Thoracic aorta (tissue), 2 donors: ENCODE measurements at places on chromosomes 1 and 21.
A peak's percentile ranks its signal among the peaks of the same experiment; 100 is the strongest.

DNA sequence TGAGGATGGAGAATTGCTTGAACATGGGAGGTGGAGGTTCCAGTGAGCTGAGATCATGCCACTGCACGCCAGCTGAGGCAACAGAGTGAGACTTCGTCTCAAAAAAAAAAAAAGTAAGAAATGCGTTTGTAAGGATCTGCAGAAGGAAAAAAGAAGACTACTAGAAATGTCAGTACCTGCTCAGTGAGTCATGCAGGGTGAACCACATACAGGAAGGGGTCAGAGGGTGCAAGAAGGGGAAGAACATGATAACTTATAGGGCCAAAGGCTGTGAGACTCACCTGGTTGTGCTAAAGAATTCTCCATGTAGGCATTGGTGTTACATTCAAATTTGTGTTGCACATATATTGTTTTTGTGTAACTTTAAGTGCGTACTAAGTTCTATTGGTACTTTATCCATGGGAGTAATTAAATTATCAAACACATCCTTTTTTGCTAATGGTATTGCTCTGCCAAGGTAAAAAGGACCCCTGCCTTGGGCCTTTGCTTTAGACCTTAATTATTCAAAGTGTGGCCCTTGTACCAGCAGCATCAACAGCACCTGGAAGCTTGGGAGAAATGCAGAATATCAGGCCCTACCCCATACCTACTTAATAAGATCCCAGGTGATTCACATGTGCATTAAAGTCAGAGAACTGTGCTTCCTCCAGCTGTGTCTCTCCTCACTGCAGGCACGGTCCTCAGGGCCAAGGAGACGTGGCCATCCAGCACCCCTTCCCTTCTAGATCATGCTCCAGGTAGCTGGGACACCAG, 96.4 kb upstream of the PPP2R5A start:
- no peaks in the 10 kb centered on the region for H3K27me3 ChIP-seq
- no peak for DNase-seq
- H3K4me3 ChIP-seq, result no peak overlapping the region
- H3K4me1 ChIP-seq, result peaks cover 2% of the 10 kb centered on the region
- no peaks in the 10 kb centered on the region for H3K36me3 ChIP-seq
- H3K27ac ChIP-seq, result no peak overlapping the region

DNA sequence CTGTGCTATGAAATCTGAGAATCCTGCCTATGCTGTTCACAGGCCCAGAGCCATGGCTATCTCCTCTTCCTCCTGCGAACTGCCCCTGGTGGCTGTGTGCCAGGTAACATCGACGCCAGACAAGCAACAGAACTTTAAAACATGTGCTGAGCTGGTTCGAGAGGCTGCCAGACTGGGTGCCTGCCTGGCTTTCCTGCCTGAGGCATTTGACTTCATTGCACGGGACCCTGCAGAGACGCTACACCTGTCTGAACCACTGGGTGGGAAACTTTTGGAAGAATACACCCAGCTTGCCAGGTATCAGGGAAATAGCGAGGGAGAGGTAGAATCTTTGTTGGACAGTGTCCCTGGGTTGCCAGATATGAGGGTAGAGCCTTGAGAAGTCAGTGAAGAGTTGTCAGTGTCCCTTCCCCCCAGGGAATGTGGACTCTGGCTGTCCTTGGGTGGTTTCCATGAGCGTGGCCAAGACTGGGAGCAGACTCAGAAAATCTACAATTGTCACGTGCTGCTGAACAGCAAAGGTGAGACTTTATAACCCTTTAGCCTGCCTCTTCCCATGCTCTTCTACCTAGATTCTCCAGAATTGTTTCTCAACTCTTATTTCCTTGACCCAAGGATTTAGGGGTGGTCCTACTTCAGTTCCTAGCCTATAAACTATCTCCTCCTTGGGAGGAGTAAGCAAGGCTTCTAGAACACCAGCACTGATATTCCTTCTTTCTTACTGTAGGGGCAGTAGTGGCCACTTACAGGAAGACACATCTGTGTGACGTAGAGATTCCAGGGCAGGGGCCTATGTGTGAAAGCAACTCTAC, 1.4 kb downstream of the NIT1 start:
- H3K27ac ChIP-seq, result peak overlapping the region; percentile 96
- no peak for DNase-seq
- H3K4me1 ChIP-seq, result peaks cover 24% of the 10 kb centered on the region
- H3K27me3 ChIP-seq, result no peaks in the 10 kb centered on the region
- H3K36me3 ChIP-seq, result peaks cover 29% of the 10 kb centered on the region

DNA sequence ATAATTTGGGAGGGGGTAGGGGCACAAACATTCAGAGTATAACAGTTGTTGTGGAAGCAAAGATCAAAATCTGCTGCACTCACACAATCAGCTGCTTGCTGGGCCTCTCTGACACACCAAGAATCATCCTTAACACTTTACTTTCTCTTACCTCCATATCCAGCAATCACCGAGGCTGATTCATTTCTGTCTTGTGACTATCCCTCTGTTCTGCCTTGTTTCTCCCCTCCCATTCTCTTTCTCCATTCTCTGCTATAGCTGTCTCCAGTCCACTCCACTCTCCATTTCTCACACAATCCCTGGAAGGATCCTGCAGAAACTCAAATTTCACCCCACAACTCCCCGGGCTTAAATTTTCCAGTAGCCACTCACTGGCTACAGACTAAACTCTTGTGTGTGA, 91.8 kb upstream of the NGF start:
- H3K27me3 ChIP-seq, result no peaks in the 10 kb centered on the region
- peaks cover 30% of the 10 kb centered on the region for H3K4me1 ChIP-seq
- H3K27ac ChIP-seq, result no peak overlapping the region

- peak overlapping the region; percentile 31 for H3K4me3 ChIP-seq
- no peaks in the 10 kb centered on the region for H3K36me3 ChIP-seq
- DNase-seq, result no peak
- no peaks in the 10 kb centered on the region for H3K27me3 ChIP-seq
- H3K27ac ChIP-seq, result no peak overlapping the region
Measured at GRCh38 chr1:116574581-116575291, 3.9 kb upstream of the CD58 start.

DNA sequence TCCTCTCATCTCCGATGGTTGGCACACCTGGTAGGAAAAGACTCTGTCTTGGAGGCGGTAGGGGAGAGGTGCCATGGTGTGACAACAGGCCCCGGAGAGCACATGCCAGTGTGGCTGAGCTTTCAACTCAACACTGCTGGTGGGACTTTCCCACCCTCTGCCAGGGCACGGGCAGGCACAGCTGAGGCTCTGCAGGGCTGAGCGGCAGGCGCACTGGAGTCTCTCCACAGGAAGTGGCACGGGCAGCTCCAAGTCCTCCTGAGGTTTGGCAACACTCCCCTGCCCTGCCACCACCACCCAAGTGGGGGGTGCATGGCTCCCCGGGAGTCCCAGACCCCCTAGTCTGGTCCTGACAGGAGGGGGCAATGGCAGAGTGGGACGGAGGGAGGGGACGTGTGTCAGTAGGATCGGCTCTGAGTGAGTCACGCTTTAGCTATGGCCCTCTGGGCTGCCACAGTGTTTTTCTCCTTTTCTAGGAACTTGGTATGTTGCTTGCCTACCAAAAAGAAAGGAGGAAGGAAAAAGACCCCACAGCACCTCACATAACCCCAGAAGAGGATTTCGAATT, 27.3 kb upstream of the EVA1B start:
- H3K27me3 ChIP-seq, result no peaks in the 10 kb centered on the region
- DNase-seq, result peak; percentile 60
- H3K4me3 ChIP-seq, result peak overlapping the region; percentile 41
- peaks cover 37% of the 10 kb centered on the region for H3K4me1 ChIP-seq
- H3K36me3 ChIP-seq, result peaks cover 43% of the 10 kb centered on the region

GRCh38 chr21:46551636-46552241, 53.1 kb downstream of the S100B start:
- no peak for DNase-seq
- peak overlapping the region; percentile 26 for H3K27ac ChIP-seq
- no peaks in the 10 kb centered on the region for H3K4me1 ChIP-seq
- H3K4me3 ChIP-seq, result peak overlapping the region; percentile 50
- peaks cover 40% of the 10 kb centered on the region for H3K36me3 ChIP-seq
- no peaks in the 10 kb centered on the region for H3K27me3 ChIP-seq
